ENCODE measurements at places on chromosomes 12 and 14.
A peak's percentile ranks its signal among the peaks of the same experiment; 100 is the strongest.

DNA sequence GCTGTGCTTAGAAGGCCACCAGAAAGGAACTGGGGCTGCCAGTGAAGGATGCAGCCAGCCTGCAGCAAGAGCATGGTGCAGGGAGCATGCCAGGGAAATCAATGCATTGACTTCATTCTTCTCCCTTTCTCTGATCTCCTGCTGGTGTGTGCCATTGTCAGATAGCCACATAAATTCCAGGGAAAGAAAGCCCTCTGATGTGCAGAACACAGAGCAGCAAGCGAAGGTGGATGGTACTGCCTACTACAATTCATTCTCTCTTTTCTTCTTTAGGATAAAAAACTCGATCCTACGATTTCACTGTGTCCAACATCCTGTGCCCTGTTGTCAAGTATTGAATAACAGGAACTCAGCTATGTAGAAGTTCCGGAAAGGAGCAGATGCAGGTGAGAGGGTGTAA is 446.7 kb upstream of the TMEM132C start:
- DNase-seq: no peak

GRCh38 chr12:16880864-16881285 is 274.9 kb upstream of the LMO3 start:
- no peak for DNase-seq

- no peak for DNase-seq
Measured at GRCh38 chr12:82209533-82209932, 148.7 kb downstream of the CCDC59 start.

DNA sequence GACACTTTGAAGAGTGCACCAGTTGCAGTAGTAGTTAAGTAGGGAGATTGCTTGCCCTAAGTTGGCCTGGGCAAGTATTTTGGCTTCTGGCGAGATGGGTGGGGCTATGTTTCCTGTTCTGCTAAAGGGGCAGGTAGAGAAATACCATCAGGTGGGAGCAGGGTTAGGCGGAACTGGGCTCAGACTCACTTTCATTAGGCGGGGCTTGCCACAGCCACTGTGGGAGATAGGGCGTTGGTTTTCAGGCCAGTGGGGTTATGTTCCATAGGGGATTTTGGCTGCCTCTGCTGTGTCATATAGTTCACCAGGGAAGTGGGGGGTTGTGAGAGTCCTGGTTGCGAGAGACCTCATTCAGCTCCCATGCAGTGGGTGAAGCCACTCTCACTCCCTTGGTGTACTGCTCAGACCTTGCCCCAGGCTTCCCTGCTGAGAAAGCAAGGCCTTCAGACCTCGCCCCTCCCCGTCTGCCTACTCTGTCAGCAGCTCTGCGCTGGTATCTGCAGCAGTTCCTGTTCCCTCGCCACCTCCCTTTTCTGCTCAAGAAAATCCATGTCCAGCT is 43.3 kb downstream of the AEBP2 start:
- peak; percentile 84 for DNase-seq

- no peak for DNase-seq
Measured at GRCh38 chr12:114799574-114800487, 115.9 kb upstream of the TBX3 start.

DNA sequence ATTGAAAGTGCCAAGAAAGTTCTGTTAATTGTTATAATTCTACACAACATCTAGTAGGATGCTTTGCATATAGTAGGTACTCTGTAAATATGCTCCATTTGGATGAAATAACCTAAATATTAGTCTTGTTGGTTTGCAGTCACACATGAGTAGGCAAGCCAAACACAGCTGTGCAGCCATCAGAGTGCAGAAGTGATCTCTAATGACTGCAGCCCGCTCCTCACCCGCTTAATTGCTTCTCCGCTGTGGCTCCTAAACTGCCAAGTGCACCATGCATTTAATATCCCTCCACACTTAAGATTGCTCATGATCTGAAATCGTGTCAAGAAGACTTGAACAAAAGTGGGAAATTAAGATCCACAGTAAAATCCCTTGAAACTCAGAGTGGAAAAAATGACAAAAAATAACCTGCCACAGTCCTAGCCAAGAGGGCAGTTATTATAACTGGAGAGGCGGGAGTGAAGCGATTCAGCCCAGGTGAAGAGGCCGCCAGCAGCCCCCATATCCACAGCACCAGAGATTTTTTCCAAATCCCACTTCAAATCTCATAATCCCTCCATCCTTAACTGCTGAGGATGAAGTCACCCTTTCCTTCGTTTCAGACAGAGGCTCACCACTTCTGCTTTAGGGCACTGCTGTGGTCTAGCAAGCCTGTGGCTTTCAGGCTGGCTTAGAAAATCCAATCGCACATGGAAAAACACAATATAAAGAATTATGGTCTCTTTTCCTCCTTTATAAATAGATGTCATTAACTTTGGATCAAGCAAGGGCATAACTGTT is 69.5 kb downstream of the TMEM30B start:
- DNase-seq: no peak
